Activated T-helper 1 cell treated with anti-CD3 and anti-CD28 coated beads, Interleukin-2, amount 50 U/mL, for 16 hours (primary cell): ENCODE measurements at places on chromosomes 11 and 22.

DNA sequence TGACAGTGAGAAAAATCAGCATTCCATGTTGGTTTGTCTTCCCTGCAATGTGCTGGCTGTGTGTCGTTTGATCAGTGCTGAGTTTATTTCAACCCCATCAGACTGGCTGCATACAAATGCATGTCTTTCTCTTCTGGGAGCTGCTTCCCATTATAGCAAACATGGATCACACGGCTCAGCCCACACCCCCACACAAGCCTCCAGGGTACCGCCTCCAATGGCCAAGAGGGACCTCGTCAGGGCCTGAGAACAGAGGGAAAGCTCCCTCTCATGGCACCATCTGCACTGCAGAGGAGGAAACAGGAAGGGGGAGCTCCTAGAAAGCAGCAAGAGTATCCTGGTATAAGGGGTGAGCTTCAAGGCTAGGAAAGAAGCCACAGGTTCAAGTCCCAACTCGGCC lies 214.2 kb downstream of the LARGE1 start:
- no peak for DNase-seq

DNA sequence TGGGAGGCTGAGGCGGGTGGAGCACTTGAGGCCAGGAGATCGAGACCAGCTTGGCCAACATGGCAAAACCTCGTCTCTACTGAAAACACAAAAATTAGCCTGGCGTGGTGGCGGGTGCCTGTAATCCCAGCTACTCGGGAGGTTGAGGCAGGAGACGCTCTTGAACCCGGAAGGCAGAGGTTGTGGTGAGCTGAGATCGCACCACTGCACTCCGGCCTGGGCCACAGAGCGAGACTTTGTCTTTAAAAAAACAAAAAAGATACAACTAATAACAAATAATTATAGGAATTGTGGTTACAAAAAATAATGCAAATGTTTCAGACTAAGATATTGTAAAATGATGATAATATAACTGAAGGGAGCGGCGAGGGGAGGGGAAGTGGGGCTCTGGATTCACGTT lies 90.3 kb upstream of the RTL6 start:
- no peak for DNase-seq

DNA sequence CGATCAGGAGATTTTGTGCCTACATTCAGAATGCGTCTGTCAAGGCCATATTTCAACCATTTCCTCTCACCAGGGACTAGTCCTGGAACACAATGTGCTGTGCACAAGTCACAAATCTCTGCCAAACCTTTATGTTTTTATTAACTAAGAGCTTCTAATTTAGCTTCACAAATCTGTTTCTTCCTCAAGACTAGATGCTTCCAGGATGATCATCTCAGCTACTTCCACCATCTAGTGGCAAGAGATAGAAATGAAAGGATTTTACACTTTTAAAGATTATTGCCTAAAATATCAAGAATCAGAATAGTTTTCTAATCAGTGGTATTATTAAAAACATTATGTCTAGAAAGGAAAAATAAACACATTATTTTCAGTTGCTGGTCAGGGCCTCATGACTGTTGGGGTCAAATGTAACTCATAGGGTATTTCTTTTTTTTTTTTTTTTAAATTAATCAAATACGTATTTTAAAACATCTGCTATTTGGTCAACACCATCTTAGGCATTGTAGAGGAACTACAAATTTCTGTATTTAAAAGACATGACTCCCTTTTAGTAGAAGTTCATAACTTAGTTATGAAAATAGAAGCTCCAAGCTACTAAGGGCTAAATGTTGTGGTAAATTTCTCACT lies 1102.6 kb downstream of the DLG2 start:
- DNase-seq: no peak

DNA sequence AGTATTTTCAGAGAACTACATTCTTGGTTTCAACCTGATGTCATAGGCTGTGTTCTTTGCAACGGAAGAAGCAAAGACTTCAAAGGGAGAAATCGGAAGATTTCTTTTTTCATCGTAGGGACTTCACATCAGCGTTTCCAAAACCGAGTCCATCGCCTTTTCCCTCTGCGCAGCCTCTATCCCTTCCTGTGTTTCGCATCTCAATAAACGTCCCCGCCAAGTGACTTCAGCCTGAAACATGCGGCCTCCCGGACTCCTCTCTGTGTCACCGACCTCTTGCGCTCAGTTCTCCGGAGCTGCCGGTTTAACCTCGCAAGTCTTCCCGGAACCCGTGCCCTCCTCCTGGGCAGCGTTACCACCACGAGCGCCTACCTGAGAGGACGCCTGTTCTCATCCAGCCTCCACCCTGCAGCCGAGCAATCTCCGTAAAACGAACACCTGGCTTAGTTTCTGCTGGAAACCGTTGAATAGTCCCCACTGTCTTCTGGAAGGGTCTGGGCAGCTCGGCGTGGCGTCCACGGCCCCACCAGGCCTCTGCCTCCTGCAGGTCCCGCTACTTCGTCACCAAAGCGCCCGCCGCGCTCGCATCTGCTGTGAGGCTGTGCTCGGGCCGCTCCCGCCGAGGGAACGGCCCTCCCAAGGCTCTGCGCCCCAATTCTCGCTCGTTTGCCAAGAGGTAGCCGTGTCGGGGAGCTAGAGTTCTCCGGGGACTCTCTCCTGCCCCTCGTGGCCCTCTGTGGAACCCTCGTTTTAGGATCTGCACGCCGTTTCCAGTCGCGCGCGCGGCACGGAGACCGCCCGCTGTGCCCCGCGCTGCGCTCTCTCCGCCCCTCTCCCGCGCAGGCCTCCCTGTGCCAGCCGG lies at the start of gene GLB1L3:
GLB1L3 (plus strand) TSS at position 846 of the 862 bp plus-strand sequence. CDS start 362 bp downstream, outside the sequence.
- peak; percentile 62 for DNase-seq

DNA sequence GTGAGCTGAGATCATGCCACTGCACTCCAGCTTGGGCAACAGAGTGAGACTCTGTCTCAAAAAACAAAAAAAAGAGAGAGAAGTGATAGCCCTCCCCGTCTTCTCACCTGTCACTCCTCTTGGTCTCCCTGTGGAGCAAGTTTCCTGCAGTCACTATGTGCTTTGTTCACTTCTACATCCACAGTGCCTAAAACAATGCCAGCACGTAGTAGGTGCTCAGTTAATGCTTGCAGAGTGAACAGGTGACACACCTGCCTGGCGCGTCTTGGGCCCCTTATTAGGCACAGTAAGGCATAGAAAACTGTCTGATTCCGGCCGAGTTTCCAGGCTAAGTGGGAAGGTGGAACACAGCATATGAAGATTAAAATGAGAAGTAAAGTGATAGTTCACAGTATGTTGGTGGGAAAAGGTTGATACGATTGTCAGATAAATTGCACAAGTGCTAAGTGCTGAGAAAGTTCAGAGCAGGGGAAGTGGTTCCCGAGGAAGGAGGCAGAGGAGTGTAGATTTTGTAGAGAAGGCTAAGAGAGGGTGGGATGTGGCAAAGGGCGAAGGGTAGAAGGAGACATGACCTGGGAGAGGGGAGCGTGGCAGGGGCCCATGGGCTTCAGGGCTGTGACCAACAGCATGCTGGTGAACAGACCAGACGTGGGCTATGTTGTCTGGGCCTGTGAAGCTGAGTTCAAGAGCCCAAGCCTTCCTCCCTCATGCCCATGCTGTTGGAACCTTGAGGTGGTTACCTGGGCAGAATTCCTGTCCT lies 41.9 kb downstream of the BCR start:
- DNase-seq: no peak

DNA sequence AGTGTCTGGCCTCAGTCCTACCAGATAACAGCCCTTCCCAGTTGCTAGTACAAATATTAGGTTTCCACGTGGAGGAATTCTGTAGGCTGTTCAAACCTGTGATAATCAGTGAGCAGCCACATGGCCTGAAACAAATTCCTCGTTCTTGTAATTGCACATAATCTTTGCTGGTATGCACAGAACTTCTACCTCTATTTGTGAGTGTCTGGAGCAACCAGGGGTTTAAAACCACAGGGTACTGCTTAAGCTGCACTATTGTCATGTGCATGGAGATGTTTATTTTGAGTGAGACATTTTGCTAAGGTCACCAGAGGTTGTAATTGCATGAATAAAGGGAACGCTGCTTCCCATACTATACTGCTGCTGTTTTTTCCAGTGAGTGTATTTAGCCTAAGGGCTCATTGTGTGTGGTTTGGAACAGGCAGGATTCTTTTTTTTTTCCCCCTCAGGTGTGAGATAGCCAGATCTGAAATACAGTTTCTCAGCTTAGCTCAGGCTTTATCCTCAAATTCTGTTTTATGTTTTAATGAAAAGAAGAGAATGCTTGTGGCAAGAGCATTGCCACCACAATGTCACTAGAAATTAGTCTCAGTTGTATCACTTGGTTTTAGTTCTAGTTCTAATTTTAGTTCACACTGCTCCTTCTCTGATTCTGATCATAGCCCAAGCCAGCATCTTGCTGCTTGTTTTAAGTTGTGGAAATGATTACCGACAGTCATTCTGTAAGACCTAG lies 60.5 kb downstream of the CYB5R2 start:
- no peak for DNase-seq

DNA sequence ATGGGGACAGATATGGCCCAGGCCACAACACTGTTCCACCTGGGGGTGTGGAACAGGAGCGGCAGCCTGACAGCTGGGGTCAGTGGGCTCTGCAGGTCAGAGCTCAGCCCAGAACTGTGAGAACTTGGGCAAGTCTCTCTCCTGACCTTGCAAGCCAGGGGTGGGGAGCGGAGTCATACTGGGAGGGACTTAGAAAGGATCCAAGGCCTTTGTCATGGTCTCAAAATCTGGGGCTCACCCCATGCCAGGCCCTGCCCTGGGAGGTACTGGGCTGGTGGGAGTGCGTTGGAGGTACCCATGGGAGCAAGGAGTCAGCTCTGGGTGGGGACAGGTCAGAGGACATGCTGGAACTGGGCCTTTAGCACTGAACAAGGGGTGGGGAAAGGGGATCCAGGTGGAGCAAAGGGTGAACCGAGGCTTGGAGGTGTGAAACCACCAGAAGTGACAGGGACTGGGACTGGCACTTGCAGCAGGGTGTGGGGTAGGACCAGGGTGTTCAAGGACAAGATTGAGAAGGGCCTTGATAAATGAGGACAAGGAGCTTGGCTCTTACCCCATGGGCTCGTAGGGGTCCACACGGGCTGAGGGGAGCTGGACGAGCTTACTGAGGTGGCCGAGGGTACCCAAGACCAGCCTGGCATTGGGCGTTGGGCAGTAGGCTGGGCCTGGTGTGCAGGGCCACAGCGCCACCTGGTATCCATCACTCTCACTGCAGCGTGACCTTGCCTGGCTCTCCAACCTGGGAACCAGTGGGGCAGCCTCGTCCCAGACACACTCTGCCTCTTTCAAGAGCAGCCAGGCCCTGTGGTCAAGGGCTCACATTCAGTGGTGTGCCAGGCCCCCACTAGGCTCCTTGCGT lies 7.4 kb upstream of the PMM1 start:
- no peak for DNase-seq

- DNase-seq: no peak
These were observed 205.2 kb downstream of the SOX6 start for GRCh38 chr11:16151138-16151537.
